Inflammatory macrophage treated with lipopolysaccharide for 1 hour (primary cell): ENCODE measurements at places on chromosomes 7 and 10.

DNA sequence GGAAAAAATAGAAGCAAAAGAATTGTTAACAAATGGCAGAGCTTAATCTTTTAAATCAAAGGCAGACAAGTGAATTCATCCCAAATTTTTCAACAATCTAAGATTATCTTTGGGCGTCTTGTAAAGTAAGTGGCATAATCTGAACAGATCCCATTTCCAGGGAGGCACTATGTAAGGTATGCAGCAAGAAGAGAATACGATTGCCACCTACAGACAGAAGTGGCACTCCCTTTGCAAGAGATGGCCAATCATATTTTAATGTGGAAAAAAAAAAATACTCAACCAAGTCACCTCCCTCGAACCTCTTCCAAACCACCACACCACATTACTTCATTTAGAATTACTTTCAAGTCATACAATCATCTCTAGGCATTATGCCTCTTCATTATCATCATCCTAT is 4.0 kb downstream of the GFRA1 start:
- no peak for DNase-seq

- DNase-seq: peak; percentile 44
These were observed 170.5 kb downstream of the RPS24 start for GRCh38 chr10:78203915-78204818.

DNA sequence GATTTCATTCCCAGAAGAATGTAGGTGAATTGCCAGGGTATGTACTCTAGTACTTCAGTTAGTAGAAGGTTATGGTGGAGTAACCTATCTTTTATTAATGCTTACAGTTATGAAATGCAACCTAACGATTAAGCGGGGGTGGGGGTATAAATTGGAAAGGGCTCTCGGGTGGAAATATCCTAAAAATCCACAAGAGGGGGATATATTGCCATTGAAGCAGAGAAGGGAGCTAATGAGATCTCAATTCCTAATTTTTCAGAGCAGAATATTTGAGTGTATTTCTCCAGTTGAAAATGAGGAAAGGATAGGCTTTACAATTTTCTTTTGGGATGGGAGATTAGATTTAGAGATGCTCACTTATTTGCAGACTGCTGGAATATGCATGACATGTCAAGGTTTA is 90.8 kb downstream of the DNAJB9 start:
- no peak for DNase-seq

DNA sequence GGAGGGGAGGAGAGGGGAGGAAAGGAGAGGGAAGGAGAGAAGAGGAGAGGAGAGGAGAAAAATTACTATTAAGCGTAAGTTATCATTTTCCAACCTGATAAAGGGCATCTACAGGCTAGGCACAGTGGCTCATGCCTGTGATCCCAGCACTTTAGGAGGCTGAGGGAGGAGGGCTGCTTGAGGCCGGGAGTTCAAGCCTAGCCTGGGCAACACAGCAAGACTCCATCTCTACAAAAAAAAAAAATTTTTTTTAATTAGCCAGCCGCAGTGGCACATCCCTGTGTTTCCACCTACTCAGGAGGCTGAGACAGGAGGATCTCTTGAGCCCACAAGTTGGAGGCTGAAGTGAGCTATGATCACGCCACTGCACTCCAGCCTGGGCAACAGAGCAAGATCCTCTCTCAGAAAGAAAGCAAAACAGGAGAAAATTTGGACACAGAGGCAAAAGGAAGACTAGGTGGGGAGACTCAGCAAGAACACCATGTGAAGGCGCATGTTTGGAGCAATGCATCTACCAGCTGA is 35.2 kb upstream of the GTF2I start:
- no peak for DNase-seq

- DNase-seq: peak; percentile 66
These were observed 30.3 kb upstream of the IL6 start for GRCh38 chr7:22696541-22697228.

DNA sequence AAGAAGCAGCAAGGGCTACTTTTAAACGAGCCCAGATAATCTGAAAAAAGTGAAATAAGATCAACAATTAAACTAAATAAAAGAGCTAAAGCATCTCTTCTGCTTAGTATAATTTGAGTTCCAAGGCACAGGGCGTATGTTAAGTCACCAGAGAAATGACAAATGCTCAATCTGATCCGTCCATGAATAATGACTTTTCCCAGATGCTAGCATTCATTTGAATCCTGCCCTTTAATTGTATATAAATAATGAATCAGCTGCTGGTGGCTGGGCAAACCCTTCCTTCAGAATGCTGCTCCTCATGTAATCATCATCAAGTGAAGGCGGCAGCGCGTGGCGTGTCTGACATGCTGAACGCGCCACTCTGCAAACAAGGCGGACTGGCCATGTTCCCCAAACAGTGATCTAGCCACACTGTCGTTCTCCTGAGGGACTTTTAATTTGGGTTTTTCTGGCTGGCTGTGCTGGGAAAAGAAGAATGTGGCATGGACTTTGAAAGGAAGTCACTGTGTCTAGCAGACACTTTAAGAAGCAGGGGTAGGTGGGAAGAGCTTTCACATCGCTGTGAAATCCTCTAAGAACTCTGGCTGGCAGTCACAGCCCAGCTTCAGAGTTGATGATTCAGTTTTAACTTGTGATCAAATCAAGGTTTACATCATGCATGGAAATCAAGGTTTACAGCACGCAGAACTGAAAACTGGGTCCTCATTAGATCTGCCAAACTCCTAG is 70.7 kb downstream of the BEND7 start:
- DNase-seq: no peak

DNA sequence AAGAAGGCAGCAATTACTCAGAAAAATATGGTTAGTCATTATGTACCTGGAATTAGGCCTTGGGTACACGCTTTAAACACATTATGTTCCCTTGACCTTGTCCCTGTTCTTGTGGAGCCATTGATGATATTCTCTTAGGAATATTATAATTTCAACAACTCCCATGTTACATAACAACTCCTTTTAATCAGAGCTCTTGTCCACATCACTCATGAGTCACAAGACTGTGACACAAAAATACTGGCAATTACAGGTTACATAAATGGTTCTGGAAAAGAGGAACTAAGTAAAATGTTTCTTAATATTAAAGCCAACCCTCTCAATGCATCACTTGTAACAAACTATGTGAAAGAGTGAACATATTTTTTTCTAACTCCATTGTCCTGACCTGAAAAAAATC is 143.8 kb upstream of the PCLO start:
- DNase-seq: peak; percentile 56

DNA sequence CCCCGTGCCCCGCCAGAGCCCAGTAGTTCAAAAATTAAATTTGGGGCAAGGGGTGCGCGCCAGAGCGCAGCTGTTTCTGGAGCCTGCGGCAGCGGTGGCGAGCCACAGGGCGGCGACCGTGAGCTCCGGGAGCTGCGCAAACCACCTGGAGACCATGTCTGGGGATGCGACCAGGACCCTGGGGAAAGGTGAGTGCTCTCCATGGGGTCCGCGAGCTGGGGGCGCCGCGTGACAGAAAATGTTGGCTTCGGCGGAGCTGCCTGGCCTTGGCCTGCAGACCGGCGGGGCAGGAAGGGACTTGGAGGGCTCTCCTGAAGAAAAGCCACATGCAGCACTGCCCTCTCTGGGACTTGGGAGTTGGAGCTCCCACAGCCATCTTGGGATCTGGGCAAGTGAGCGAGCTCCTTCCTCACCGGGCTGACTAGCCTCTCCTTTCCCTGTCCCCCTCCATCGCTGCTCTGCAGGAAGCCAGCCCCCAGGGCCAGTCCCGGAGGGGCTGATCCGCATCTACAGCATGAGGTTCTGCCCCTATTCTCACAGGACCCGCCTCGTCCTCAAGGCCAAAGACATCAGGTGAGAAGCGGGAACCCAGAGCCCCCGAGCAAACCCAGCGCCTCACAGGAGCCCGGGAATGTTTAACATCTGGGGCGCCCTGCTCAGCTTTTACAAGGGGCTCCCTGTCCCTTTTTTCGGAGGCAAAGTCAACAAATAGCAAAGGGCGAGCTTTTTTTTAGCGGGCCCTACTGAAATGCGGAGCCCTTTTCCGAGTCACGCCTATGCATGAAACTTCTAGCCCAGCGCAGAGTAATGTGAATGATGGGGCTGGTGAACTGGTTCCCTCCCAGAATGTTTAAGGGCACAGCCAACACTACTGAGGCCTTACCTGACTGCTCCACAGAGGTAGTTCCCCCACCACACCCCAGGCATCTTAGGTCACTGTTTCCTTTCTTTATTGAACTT is 6.1 kb downstream of the GSTO2 start:
- DNase-seq: peak; percentile 38

- DNase-seq: no peak
These were observed 246.0 kb upstream of the KMT2E start for GRCh38 chr7:104767826-104768536.

GRCh38 chr10:9957351-9957750 is 1060.3 kb upstream of the CELF2 start:
- peak; percentile 79 for DNase-seq

DNA sequence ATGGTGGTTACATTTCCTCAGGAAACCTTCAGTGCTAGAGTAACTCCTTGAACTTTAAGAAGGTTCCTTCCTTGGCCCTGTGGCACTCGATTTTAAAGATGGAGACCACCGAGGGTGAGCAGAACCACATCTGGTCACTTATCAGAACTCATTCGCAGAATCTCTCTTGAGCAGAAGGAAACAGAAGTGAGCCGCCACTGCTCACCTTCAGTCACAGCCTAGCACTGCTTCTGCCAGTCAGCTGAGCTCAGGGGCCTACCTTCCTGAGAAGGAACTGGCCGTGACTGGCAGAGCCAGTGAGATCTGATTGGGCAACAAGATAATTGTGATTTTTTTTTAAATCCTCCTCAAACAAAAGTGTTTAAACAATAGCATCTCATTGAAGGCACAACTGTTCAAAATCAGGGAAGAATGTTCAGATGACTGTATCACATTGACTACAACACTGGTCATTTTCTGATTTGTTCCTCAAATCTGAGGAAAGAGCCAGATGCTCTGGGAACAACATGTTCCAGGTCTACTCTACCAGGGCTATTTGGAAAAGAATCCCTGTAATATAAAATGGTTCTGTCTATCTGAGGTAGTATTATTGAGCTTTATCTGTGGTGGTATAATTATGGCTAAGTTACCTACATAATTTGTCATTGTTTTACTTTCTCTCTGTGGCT is 2.7 kb upstream of the SYPL1 start:
- no peak for DNase-seq

GRCh38 chr7:132575419-132575981 is 770 bp downstream of the PLXNA4 start:
- no peak for DNase-seq

- no peak for DNase-seq
These were observed 311.0 kb downstream of the ANKRD30A start for GRCh38 chr10:37436357-37436756.

GRCh38 chr7:139854124-139854511 is 25.1 kb downstream of the TBXAS1 start:
- DNase-seq: peak; percentile 98
